ENCODE measurements at places on chromosomes 13 and 19.

DNA sequence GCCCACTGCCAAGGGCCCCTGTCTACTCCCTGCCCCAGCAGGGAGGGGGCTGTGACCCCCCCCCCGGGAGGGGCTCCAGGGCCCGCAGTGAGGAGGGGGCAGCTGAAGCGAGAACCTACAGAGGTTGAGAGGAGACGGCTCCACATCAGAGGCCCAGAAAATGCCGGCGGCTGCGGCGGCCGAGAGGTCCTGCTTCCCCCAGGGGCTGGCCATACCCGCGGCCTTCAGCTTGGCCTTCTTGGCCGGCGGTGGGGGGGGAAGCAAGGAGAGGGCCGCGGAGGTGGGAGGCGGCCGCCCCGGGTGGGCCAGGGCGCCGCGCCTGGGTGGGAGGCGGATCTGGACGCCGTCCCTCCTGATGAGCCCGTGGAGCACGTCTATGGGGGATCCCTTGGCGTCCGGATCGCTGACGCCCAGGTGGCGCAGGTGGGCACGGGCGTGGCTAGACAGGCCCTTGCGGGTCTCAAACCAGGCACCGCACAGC lies 9.2 kb upstream of the AKAP8L start:
- no peak for DNase-seq

GRCh38 chr13:20847296-20847695 lies 55.2 kb downstream of the XPO4 start:
- DNase-seq, result no peak

DNA sequence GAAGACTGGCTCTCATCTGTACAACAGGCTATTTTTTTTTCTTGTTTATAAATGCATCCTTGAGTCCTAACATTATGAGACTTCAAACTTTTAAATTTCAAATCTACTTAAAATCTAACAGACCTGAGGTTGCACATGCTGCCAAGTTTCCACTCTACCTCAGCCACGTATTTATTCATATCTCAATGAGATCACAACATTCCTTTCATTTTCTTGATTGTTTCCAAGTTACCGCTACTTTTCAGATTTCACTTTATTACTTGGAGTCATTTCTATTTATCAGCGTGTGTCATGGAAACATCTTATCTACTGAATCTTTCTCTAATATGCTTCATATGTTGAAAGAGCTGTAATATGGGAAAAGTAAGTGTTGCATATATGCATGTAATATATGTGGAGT lies 1257.5 kb upstream of the ATXN8OS start:
- no peak for DNase-seq

DNA sequence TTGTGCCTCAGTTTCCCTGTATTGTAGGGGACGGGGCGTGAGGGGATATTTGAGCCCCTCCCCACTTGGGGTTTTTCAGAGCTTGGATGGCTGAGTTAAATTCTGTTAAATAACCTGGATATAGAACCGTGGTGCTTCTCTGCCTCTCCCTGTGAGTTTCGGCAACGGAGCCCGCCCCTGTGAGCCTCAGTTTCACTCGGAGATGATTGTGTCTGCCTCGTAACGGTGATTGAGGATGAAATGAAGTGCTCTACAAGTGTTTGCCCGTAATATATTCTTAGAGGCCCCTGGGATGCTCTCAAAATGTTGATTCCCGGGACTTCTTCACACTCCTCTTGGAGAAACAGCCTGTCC lies 509 bp downstream of the KXD1 start:
- no peak for DNase-seq

- DNase-seq, result no peak
Observed at GRCh38 chr19:5932146-5932545, 18.1 kb downstream of the CAPS start.

DNA sequence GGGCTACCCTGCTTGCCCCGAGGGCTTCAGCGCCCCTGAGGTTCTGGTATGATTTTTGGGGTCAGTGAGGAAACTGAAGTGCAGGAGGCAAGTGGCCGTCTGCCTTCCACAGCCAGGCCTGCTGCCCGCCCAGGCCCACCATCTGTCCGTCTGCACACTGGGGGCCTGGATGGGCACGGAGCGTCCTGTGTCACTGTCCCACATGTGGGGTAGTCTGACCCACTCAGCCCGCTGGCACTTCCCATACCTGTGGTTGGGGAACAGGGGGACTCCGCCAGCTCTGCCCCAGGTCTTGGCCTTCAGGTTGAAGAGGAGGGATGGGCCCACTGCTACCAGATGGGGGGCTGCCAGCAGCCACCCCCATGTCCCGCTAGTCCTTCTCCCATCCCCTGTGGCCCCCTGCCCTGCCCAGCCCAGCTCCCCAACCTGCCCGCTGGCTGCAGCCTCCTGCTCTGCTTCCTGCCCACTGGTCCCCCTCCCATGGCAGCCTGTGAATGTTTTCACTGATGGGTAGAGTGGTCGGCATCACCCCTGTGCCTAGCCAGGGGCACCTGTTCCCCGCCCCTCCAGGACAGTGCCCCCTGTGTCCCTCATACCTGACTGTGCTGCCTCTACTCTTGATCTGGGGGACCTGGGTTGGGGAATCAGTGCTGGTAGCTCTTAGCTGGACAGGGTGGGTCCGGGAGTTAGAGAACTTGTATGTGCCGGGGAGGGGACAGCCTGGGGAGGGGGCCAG lies 9.5 kb downstream of the PIAS4 start:
- no peak for DNase-seq

- DNase-seq, result no peak
Observed at GRCh38 chr13:48403151-48403631, 9.7 kb downstream of the LPAR6 start.

- no peak for DNase-seq
Observed at GRCh38 chr19:50703915-50704796, 15.4 kb downstream of the SHANK1 start.

GRCh38 chr13:98523455-98524102 lies 53.3 kb downstream of the STK24 start:
- DNase-seq, result no peak

DNA sequence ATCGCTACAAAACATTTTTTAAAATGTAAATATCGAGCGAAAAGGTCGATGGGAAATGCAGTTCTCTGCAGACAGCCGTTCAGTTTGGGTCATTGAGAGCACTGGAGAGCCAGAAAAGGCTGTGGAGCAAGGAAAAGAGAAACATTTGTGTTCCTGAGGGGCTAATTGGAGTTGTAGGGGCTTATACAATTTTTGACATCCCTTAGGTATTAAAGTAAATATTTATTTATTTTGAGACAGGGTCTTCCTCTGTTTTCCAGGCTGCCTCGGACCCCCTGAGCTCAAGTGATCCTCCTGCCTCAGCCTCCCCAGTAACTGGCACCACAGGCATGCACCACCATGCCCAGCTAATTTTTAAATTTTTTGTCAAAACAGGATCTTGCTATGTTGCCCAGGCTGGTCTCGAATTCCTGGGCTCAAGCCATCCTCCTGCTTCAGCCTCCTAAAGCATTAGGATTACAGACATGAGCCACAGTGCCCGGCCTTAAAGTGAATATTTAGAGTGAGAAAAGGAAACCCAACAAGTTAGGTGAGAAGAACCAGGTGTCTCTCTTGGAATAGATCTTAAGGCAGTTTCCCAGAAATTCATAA lies 825 bp upstream of the YIF1B start:
- no peak for DNase-seq

GRCh38 chr19:51006406-51006805 lies 5.0 kb upstream of the KLK8 start:
- DNase-seq, result no peak

GRCh38 chr13:99813336-99814095 lies 158.1 kb downstream of the ZIC5 start:
- no peak for DNase-seq

DNA sequence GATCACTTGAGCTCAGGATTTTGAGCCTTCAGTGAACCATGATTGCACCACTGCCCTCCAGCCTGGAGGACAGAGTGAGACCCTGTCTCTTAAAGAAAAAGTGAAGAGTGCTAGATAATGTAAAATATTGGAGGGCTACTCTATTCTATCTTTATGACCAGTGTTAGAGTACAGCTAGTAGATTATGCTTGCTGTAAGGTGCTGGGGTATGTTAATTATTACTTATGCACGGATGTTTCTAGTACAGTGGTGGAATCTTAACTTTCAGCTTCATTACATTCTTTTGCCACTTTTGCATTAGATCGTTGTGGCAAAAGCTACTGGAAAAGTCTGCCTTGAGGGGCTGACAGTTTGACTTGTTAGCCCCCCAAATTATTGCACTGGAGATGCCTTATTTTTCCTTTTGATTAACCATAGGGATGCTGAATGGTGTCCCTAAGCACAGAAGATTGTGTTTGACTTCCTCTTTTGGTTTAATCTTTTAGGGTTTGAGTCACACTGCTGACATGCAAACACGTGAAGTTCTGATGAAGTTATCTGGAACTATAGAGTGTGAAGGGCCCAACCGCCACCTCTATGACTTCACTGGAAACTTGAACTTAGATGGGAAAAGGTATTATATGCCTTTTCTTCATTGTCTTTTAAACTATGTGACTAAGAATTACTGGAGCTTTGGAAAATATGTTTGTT lies 169.8 kb downstream of the ATP8A2 start:
- no peak for DNase-seq

GRCh38 chr13:33649212-33649878 lies 168.6 kb upstream of the RFC3 start:
- peak; percentile 21 for DNase-seq

DNA sequence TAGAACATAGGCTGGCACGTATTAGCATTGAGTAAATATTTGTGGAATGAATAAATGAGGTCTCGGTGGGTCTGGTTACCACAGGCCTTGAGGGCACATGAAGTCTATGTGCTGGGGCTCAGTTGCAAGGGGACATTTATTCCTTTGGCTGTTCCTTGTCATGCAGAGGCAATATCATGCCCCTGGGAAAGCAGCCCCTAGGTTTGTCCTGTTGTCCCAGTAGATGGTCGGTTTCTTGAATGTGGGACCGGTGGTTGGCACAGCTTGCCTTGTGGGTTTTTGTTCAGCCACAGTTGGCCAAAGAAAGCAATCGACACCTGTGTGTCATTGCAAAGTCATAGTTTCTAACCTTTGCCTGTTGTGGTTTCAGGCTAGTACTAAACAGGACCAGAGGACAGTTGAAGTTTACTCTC lies 24.7 kb upstream of the GPR183 start:
- no peak for DNase-seq

All from COR-L47 (cell line).